Astrocyte (in vitro differentiated cells and primary cell): ENCODE measurements at places on chromosomes 3 and 15. TPM values are rescaled to one million over a fixed set of nuclear protein-coding genes. Genes with fewer than 3 reads are reported as not detected.

Gene LMOD3
- total RNA-seq: 0.07 TPM in 1 of 2 replicates, not detected in the other

DNA sequence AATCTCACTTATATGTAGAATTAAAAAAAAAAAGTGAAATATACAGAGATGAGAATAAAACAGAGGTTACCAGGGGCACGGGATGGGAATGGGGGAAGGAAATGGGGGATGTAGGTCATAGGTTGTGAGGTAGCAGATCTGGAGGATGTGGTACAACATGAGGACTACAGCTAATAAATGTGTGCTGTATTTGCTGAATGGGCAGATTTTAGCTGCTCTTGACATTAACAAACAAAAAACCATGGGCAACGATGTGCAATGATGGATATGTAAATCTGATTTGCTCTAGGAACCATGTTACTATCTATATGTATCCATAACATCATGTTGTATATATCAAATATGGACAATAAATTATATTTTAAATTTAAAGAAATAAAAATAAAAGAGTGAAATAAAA lies 87.4 kb downstream of the FGF12 start:
- no peak for DNase-seq

Gene THAP10
- 1.6 TPM in 2 replicates for total RNA-seq

GRCh38 chr15:93030430-93031102 lies 58.4 kb downstream of the RGMA start:
- peak; percentile 22 for DNase-seq

GRCh38 chr15:85019815-85020590 lies 38.3 kb downstream of the PDE8A start:
- peak; percentile 63 for DNase-seq

DNA sequence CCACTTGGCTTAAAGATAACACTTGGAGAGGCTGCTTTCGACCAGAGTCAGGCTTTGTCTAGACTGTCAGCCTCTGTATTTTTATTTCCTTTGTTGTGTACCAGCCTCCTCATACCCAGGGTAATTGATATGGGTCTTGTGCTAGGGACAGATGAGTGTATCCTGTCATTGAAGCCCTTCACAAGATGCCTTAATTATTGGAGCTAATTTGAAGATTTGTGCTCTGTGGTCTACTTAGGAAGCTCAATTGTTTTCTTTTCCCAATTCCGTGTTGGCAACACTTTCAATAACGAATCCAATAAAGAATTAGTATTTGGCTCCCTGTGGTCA lies 60.5 kb upstream of the DPH6 start:
- DNase-seq: no peak

Gene UCN2
- 2.8 and 3.3 TPM in 2 replicates for total RNA-seq

DNA sequence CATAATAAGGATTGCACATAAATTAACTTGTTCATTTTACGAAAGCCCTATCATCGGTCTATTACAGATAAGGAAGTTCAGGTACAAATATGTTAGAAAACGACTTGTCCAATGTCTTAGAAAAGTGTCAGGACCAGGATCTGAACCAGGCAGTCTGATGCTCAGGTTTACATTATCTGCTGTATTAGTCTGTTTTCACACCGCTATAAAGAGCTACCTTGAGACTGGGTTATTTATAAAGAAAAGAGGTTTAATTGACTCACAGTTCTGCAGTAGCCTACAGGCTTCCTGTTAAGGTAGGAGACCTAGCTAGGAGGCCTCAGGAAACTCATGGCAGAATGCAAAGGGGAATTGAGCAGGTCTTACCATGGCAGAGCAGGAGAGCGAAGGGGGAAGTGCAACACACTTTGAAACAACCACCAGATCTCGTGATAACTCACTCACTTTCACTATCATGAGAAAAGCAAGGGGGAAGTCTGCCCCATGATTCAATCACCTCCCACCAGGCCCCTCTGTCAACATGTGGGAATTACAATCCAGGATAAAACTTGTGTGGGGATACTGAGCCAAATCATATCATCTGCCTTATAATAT lies 45.8 kb upstream of the GOLIM4 start:
- DNase-seq: no peak

- no peak for DNase-seq
These were observed 1.1 kb downstream of the GASK1A start for GRCh38 chr3:42980209-42980608.

DNA sequence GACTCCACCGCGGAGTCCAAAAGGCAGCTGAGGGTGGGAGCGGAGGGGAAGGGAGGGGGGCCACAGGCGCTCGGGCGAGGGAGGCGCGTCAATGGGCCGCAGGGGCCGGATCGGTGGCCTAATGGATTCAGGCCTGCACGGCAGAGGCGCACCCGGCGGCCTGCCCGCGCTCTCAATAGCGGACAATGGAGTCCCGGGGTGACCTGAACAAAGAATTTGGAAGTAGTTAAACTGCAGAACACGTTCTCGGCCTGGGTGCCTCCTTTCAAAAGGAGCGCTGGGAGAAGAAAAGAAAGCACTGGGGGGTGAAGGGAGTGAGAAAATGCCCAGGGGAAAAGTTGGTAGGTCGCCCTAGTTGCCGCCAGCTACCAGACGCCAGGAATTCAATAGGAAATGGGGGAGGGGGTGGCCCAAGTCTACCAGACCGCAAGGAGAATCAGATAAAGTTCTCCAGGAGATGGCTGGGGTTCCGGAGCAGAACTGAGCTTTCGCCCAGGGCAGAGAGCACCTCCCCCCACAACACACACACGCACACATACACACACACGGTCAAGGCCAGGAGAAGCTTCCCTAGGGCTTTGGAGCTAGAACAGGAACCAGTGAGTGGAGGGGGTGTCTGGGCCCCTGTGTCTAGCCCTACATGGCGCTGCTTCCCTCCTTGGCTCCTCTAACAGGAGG lies 25.8 kb upstream of the POLG start:
- DNase-seq: no peak

- no peak for DNase-seq
These were observed 507.0 kb upstream of the TPRG1 start for GRCh38 chr3:188664795-188665194.

DNA sequence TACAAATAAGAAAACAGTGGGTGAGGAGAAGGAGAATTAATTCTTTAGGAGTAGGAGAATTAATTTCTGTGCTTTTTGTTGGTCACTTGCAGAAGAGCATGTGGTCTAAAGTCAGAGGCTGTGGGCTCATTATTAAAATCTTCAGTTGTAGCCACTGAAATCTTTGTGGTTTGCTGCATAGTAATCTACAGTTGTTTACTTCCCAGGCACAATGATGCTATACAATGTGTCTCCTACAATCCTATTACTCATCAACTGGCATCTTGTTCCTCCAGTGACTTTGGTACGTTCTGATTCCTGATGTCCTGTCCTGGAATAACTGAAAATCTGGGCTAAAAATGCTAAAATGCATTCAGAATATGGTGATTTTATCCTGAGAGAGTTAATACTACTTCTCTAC lies 21.0 kb downstream of the IFT122 start:
- DNase-seq: peak; percentile 50

DNA sequence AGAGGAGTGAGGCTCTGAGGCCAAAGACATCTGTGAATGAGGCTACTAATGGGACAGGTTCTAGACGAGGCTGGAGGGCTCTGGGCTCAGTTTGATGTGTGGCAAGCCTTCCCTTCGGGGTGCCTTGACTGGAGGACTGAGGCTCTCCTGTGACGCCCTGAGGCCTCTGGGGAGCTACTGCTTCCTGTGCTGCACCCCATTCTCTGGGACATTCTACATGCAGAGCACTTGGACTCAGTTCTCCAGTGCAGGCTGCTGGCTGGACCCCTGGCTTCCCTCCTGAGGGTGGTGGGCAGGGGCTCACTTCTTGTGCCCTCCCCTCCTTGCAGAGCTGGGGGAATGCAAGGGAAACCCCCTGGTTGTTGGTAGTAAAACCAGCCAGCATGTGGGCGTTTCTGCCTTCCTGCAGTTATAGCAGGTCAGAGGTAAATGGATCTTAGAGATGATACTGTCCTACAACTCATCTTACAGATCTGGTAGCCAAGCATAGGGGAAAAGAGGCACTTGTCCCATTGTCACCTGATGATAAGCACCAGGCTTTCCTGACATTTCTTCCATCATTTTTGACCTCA lies 133.3 kb downstream of the CHDH start:
- DNase-seq: no peak

DNA sequence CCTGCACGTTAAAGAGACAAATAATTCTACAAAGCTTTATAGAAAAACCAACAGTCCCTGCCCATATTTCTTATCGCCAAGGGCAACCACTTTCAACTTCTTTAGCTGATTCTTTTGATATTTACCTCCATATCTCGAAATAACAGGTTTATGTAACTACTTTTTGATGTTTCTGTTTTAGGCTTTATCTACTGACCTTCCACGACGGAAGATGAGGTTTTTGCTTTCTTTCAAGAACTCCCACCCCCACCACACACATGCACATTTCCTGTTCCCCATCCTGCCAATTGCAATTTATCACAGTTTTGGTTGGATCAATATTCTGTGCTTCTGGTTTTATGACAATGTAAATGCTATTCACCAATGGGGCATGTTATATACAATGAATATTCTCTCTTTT lies 330.4 kb upstream of the ICE2 start:
- no peak for DNase-seq

DNA sequence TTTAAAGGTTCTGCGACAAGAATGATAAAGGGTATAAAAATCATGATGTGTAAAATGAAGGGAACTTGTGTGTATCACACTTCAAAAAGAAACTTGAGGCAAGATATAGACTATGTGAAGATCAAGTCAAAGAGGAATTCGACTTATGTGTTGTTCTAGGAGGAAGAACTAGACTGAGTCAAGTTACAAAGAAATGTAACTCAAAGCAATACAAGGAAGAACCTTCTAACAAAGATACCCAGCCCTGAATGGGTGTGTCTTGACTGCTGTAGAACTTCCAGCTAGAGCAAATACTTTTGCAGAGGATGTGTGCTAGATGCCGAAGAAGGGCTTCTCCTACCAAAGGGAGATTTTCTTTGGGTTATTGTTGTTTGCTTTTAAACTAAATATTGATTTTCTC lies 2.4 kb downstream of the SLC49A4 start:
- no peak for DNase-seq

DNA sequence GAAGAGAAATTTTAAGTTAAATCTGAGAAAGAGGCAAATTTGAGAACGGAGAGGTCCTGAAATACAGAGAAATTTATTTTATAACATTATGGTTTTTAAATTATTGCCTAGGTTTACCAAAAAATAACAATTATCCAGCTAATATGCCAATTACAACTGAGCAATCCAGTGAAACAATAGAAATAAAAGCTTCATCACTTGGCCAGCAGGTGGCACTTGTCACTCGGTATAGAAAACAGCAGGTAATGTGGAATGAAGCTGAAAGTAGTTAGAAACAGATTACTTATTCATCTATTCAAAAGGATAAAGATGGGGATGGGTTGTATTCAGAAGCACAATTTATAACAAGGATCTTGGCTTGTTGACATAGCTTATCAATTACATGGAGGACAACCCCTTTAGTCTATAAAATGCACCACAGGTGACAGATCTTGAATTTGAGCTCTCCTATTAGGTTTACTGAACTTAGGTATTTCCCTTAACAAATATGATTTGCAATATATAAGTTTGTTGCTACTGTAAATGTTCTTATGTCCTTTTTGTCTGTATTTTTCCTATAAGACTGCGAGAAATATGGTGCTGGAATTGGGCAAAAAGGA lies 70.1 kb upstream of the GUCA1C start:
- DNase-seq: peak; percentile 25

Gene KBTBD13
- total RNA-seq: not detected in 2 replicates

Gene SEMA3G
- total RNA-seq: 0.09 and 0.26 TPM in 2 replicates

GRCh38 chr15:67818464-67818863 lies 6.8 kb upstream of the SKOR1 start:
- no peak for DNase-seq

- peak; percentile 40 for DNase-seq
These were observed at the start of gene ABCF3 for GRCh38 chr3:184186184-184186901. Gene ABCF3 (plus strand): TSS chr3:184186199. CDS start chr3:184186208, 9 bp downstream.
